ENCODE measurements at places on chromosomes 13 and 19.

DNA sequence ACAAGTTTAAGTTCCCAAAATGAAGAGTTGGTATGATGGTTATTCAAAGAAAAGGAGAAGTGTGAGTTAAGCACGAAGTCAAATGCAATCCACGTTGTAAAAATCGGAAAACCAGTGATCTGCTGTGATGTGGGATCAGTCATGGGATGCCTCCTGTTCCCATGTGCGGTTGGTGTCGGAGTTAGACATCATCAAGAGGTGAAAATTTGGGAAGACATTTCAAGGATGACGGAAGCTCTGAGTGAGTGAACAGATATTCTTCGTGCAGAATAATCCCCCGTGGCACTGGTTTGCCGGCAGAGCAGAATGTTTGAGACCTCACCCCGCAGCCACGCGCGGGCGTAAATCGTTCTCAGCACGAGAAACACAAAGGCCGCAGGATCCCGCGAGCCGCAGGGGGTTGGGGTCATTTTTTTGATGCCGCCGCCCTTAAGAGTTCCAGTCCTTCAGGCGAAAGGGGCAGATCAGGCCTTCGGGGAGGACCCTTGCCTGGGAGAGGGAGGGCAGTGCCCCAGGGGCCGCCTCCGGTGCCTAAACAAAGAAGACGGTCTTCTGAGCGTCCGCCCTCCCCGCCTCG lies 13.7 kb upstream of the SOX1 start:
- DNase-seq, result no peak

DNA sequence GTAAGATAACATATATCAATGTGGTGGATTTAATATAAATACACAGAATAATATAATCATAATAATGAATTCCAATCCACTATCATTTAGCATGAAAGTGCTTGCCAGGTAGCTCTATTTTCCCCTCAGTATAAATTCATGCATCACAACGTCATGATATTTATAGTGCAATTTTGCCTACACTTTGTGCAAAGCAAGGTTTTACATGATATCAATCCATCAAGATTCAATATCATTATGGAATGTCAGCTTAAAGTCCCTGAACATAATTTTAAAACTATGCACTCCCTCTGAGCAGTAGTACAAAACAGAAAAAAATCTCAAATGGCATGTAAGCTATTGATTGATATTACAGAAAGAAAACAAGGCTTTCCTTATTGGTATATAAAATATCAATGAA lies 962.2 kb upstream of the PCDH20 start:
- DNase-seq, result no peak

DNA sequence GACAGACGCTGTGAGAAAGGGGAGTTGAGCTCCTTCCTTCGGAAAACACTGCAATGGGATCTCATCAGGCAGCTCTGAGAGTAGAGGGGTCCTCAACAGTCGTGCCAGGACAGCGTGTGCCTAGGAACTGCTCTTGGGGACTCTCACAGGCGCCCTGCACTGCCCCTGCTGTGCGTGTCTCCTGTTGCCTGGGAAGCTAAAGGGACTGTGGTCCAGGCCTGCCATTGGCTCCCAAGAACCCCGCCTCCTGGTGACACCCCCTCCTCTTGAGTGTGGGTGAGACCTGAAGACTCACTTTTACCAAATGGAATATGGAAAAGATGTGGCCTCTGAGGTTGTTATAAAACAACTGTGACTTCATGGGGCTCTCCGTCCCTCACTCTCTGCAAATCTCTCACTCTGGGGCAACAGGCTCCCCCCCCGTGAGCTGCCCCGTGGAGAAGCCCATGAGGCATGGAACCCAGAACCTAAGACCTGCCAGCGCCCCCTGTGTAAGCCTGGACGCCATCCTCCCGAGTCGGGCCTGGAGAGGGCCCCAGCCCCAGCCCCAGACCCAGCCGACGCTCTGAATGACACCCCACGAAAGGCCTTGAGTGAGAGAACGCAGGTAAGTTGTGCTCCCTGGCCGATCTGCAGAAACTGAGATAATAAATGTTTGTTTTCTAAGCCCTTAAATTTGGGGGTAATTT lies 302.7 kb downstream of the FGF9 start:
- no peak for DNase-seq

DNA sequence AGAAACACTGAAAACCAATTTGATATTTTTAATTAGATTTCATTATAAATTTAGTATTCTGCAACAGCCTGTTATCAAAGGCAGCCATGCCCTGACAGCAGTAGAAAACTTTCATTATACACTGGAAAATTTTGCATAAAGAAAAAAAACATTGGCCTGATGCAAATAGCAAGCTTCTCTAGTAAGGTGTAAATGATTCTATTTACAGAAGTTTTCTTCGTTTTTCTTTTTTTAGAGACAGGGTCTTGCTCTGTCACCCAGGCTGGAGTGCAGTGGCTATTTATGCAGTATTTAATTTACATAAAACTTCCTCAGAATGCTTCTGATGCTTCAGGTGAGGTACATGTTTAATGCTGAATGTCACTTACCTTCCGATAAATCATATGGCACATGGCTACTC lies 67.0 kb downstream of the ABCC4 start:
- DNase-seq, result no peak

GRCh38 chr13:94093652-94094315 lies 385.7 kb downstream of the DCT start:
- DNase-seq, result no peak

GRCh38 chr19:2476451-2477140 lies 669 bp downstream of the GADD45B start:
- peak; percentile 73 for DNase-seq

- no peak for DNase-seq
Observed at GRCh38 chr19:39554701-39555311, 14.8 kb upstream of the EID2 start.

DNA sequence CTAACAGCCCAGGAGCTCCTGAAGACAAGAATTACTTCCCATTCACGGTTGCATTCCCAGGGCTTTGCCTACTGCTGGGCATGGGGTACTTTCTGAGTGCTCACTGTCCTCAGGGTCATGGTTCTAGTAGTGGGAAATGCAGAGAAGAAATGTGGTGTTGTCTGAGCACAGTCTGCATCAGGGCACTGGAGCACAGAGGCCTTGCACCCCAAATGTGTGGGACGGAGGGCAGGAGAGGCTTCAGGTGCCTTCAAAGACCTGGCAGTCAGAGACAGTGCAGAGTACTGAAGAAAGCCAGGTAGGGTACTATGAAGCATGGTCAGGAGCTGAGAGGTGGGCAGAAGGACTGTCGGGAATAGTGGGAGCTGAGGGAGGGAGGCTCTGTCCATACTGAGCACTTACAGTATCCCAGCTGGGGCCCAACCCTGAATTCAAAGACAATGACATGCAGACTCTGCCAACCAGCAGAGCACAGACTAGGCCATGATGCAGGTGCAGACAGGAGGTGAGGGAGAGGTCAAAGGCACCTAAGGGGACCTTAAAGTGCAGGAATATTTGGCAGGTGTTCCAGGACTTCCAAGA lies 144.4 kb downstream of the USP12 start:
- no peak for DNase-seq

- no peak for DNase-seq
Observed at GRCh38 chr13:52812941-52813340, 35.5 kb downstream of the PCDH8 start.

DNA sequence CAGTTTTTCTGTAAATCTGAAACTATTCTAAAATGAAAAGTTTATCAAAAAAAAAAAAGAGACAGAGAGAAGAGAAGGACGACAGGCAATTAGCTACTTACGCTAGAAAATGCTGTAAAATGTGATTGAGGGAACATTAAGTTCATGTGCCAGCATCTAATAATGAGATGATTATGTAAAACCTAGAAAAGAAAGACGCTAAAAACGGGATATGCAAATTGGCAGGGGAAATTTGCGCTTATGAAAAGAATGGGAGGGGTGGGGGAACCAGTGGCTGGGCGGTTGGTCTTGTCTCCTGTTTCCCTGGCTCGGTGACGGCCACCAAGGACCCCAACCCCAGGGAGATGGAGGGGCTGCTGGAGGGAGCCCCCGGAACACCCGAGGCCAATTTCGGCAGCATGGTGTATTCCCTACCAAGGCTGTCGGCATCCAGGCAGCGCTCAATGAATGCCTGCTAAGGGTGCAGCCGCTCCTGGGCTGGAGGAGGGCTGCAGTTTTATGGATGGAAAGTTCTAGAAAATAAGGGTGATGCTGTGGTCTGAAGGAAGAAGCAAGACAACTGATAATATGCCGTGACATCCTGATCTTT lies 34.2 kb downstream of the GNG7 start:
- no peak for DNase-seq

GRCh38 chr13:45511310-45512097 lies 46.8 kb downstream of the COG3 start:
- DNase-seq, result no peak

DNA sequence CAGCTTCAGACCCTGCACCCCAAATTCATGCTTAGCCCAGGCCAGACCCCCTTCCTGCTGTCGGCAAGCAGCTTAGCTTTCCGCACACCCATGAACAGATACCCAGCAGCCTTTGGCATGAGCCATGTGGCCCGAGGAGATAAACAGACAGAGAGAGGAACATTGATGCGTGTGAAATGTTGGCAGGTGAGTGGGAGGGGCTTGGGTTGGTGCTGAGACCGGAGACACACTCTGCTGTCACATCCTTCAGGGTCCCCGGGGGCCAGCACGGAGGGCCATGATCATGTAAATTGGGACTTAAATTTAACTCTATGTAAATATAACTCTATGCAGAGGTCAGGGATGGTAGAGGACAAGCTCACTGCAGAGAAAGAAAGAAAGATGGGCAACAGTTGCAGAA lies 1.5 kb downstream of the CD22 start:
- no peak for DNase-seq

- DNase-seq, result no peak
Observed at GRCh38 chr13:24511816-24512196, 772 bp downstream of the PARP4 start.

- no peak for DNase-seq
Observed at GRCh38 chr19:9945319-9945966, 9.1 kb upstream of the OLFM2 start.

DNA sequence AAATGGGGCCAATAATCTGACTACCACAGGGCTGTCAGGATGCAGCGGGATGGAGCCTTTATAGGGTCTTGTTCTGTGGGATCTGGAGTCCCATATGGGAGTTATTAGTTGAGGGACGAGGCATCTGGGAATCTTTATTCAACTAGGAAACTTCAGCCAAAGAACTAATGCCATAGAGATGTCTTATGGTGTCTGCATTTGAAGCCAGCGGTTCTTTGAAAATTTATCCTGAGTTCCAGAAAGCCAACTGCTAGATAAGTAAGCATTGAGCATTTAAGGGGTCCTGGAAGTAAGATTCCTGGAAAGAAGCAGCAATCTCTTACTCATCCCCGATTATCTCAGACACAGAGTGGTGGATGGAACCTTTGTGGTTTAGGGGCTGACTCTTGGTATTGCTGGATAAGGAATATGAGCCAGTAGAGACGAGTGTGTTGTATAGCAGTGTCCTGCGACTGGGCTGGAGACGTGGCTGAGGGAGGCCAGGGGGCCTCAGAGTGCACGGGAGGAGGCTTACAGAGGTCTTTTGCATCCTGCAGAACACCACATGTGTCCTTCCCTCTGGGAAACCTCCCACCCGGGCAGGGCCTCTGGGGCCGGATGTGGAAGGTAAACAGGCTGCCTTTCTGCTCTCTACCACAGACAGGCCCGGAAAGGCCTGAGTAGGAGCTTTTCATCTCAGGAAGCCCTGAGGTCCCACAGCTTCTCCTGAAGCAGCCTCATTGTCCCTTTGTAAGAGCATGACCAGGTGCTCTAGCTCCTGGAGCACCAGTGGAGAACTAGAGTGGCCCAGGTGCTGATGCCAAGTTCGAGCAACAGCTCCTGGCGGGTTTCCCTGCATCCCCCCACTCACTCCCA lies 28.8 kb downstream of the ACTN4 start:
- no peak for DNase-seq
